Frontal cortex (tissue), 4 donors: ENCODE measurements at places on chromosomes 2 and 18. TPM values are rescaled to one million over a fixed set of nuclear protein-coding genes. Genes with fewer than 3 reads are reported as not detected.

DNA sequence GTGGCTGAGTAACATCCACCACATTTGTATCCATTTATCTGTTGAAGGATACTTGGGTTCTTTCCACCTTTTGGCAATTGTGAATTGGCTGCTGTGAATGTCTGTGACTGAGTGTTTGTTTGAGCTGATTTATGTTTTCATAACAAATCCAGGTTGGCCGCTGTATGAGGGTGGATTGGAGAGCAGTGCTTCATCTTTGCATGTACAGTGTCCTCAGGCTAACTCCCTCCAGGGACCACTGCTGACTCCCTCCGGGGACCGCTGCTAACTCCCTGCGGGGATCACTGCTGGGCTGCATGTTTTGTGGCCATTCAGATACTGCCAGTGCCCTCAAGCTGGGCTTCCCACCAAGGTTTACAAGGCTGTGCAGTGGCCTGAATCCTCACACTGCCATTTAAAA lies 10.2 kb downstream of the BOK start:
- no peak for DNase-seq

- no peak for DNase-seq
Observed at GRCh38 chr2:68739595-68740399, 5.2 kb downstream of the ARHGAP25 start.

- DNase-seq = no peak
Observed at GRCh38 chr2:182545420-182546167, 118.8 kb upstream of the PDE1A start.

HOXD12 gene
- total RNA-seq = not detected

SLC40A1 gene
- 45.2 TPM for total RNA-seq

DNA sequence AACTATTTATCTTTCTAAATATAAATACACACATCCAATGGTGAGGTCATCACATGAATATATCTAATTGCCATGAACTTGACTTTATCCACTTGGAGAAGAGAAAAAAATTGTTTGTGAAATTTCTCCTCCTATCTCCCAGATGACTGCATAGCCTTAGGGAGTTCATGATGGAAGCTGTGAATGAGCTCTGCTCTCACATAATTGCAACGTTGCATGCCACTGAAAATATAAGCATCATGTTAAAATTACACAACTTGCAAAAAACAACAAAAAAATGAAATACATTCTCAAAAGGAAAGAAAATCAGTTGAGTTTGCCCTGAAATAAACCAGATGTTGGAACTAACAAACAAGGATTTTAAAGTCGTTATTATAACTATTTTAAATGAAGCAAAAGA lies 50.6 kb upstream of the OSR1 start:
- no peak for DNase-seq

DNA sequence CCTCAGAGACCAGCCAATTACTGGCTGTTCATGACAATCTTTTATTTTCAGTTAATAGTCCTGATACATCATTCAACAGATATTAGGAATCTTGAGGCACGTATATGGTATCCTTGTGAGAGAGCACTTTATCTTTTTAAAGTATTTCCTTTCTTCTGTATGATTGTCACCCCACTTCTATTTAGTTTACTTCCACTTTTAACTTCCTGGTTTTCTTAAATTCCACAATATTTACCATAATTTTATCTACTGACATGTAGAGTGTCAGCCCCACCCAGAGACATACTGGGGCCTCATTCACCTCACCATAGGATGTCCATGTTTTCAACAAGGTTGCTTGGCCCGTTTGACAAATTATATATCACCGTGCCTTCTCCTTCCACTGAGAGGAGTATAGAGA lies 182.9 kb upstream of the ID2 start:
- no peak for DNase-seq

DNA sequence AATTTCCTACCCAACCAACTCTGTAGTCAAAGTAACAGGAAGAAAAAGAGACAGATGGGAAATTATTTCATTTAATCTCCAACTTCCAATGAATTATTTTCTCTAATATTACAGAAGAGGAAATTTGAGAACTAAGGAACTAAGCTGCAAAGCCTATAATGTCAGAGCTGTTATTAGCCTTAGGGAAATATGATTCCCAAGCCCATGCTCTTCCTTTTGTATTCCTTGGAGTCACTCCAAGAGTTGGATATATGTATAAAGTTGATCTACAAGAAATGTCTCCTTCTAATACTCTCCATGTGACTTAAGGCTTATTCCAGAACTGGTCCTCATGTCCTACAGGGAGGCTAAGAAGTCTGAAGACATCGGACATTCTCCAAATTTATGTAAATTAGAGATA lies 31.6 kb upstream of the VWC2L start:
- DNase-seq = no peak

GRCh38 chr2:186637497-186637800 lies 47.6 kb downstream of the ITGAV start:
- DNase-seq = no peak

GRCh38 chr2:65549257-65549627 lies 116.8 kb upstream of the SPRED2 start:
- DNase-seq = no peak

CPS1 gene
- total RNA-seq = 2.9 TPM

GRCh38 chr2:206982360-206982955 lies 43.1 kb downstream of the CPO start:
- no peak for DNase-seq

DNA sequence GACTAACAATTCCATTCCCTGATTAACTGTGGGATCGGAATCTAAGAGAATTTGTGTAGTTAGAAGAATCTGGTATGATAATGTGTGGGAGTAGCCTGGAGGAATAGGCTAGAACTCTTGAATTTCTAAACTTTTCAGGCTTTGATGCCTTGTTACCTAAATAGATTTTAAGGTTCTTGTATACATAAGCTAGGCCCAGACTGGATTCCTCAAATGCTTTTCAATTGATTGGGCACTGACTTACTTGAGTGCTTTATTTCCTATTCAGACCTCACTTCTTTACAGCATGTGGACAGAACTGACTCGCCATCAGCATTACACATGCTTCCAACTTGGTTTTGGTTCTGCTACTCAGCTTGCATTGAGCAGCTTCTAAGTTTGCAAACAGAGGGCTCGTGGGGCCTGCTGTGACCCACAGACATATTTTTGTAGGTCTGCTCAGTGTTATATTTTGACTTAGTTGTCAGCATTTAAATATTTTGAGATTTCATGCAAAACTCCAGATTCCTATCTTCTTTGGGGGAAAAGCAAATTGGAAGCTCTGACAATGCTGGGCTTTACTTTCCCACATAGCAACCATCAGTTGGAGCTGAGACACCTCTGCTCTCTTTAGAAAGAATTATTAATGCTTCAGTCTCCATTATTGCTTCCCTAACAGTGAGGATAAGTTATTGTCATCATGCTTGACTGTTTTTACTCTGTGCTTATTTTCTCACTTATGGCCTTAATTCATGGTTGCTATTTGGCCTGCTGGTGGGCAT lies 5.7 kb downstream of the PARD3B start:
- no peak for DNase-seq

DNA sequence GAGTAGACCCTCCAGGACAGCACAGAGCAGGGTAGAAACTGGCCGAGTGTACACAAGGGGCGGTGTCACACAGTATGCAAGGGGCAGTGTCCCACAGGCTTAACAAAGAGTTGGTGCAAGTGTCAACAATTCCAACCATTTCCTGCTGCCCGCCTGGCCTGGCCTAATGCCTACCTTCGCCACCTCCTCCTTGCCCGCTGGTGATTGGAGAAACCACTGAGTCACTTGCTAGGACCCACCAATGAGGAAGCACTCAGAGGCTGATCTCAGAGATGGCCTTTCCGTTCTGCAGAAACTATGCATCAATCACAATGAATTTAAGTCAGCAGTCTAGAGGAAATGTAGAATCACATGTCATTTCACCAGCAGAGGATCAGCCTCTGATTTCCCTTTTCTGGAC lies 263.3 kb upstream of the PKDCC start:
- DNase-seq = no peak

- no peak for DNase-seq
Observed at GRCh38 chr2:37322368-37322767, 2.3 kb downstream of the PRKD3 start.

DNA sequence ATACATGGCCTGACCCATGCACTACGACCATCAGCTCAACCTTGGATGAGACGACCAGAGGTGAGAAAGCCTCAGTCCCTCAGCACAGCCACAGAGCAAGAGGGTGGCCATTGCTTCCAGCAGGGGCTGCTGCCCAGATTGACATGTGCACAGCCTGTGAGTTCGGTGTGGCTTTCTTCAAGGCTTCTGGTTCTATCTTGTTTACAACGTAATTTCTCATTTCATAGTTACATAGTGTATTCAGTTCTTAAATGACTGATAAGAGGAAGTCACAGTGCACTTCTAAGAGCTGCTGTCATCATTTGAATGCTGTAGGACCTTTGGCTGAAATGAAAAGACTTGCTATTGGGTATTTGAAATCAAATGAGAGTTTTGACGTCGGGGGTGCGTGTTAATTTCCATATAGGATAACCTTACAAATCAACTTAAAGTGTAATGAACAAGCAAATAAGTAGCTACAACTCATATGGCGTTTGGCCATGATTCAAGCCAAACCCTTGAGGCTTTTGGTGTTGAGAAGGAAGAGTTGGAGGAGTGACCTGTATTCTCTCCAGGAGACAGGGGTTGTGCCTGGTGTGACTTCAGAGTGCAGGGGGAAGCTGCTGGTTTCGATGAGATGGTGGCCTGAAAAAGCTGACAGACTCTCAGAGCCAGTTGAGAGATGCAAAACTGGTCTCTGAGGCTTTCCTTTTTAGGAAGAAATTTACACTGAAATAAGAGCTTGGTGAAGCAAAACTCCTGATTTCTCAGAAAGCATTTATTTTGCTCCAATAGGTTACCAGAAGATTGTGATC lies 51.0 kb downstream of the TSHZ1 start:
- DNase-seq = no peak

- DNase-seq = no peak
Observed at GRCh38 chr18:12989397-12990122, 1.6 kb upstream of the CEP192 start.

GRCh38 chr2:203484266-203485112 lies 50.6 kb downstream of the RAPH1 start:
- no peak for DNase-seq

- DNase-seq = peak; percentile 66
Observed at GRCh38 chr2:1854729-1855547, 110.6 kb upstream of the PXDN start.
